CD4-positive, alpha-beta T cell treated with Interleukin-17A for 1 hour (primary cell): ENCODE measurements at places on chromosomes 12 and 14.

- no peak for DNase-seq
These were observed 504 bp downstream of the WNT5B start for GRCh38 chr12:1629338-1630132.

DNA sequence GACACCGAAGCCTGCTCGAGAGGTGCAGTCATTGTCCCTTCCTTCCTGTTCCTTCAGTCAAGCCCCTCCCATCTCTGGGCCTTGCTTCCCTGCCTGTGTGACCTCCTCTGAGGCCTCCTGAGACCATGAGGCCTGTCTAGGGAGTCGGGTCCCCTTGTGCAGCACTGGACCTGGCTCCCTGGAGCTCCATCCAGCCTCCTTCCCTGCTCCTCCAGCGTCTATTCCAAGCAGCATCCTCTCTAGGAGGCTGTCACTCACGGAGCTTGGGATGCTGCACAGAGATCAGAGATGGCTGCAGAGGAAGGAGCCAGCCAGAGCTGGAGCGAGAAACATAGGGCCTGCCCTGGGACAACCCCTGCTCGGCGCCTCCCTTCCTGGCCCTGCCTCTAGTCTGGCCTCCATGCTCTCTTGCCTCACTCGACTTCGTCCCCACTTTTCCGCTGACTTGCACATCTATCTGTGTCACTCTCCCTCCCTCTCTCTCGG, 142.7 kb downstream of the BCL11B start:
- DNase-seq = no peak

- peak; percentile 8 for DNase-seq
These were observed 1.5 kb downstream of the FRMD6 start for GRCh38 chr14:51653079-51653774.

DNA sequence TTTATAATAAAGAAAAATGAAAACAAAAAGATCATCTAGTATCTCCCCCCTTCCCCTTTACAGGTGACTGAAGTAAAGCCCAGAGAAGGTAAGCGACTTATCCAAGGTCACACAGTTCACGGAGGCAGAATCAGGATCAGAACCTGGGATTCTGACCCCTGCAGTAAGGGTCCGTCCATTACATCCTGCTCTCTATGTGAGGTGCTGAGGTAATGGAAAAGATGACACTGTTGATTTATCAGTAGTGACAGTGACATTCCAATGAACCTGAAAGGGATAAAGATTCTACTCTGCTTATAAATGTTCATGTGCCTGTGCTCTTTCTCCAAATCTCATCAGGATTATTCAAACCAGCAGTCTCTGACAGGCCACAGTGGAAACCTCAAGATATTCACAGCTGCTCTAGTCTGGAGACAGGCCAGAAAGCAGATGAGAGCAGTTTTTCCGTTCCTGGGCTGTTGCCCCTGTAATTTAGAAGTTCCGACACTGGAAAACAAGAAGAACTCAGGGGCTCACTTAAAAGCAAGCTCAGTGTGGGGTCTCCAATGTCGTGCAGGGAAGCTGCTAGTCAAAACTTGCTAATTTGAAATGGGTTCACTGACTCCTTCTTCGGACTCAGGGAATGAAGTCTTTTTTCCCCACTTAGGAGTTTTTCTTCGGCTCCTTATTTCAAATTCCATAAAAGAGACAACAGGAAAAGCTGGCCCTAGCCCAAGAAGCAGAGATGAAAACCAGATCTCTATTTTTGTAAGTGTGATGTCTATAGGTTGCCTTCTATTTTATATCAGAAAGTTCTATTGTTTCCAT, 131.8 kb upstream of the EEA1 start:
- DNase-seq = no peak

DNA sequence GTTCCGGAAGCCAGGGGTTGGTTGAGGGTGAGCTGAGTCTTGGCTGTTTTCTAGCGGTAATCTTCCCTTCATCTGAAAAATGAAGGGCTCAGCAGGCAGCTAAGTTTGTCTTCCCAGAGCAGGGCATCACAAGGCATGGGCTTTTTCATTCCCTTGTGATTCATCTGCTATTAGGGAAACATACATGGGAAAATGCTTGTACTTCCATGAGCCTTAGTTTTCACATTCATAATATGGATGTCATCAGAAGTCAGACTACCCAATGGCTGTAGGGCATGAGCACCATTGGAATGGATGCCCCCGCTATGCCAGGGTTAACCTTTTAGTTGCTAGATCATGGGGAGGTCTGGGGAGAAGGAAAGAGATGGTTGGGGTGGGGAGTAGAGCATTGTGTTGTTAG, 18.7 kb downstream of the HELB start:
- no peak for DNase-seq

- DNase-seq = no peak
These were observed 246.8 kb upstream of the DAAM1 start for GRCh38 chr14:58941629-58942028.

DNA sequence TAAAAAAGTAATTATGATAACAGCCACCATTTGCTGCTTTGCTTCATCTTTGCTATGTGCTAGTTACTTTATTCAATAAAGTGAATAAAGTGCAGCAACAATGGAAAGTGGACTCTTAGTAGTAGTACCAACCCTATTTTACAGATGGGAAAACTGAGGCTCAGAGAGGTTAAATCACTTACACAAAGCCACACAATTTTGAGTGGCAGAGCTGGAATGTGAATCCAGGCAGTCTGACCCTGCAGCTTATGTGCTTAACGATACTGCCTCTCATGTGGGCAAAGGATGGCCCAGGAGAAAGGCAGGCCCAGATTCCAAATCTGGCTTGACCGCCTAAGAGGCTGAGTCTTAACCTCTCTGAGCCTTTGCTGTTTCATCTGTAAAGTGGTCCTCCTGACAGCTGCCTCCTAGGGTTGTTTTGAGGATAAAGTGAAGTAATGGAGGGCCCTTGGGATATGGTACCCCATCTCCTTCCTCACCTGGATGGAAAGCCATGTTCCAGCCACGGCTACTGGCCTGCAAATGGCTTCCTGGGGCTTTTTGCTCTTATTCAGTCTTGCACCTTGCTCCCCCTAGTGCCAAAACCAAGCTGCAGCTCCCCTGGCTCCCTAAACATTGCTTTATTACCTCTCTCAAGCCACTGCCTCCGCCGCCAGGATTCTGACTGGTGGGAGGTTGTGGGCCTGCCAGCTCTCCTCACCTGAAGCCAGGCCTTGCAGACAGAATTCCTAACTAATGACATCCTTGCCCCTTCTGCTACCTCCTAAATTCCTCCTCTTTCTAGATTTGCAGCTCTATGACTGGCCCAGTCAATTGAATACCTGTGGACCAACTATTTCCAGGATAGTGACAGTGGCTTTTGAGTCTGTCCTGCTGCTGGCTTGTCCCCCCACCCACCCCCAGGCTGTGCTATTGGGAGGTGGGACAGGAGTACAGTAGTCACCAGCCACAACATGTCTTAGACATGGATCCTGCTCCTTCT, 283.3 kb upstream of the PWP1 start:
- DNase-seq = peak; percentile 72
